ENCODE measurements at places on chromosomes 6 and 20.

DNA sequence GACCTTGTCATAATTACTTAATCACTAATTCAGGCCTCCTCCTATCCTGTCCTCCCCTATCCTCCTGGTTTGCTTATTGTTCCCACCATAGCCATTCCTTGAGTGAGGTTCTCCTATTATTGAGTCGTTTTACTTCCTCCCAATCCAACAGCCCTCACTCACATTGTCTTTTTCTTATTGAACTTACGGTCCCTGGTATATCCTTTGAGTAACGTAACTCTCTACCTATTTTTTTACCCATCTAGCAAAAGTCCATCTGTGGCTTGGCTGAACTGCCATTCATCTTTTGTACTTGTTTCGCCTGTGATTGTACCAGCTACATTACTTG, 43.1 kb downstream of the DEK start:
- DNase-seq: no peak

GRCh38 chr6:145112711-145113148, 622.6 kb downstream of the EPM2A start:
- DNase-seq: no peak

- no peak for DNase-seq
Measured at GRCh38 chr6:125370343-125370742, 68.6 kb upstream of the HDDC2 start.

- peak; percentile 39 for DNase-seq
Measured at GRCh38 chr6:32517654-32518445, 12.2 kb downstream of the HLA-DRB5 start.

DNA sequence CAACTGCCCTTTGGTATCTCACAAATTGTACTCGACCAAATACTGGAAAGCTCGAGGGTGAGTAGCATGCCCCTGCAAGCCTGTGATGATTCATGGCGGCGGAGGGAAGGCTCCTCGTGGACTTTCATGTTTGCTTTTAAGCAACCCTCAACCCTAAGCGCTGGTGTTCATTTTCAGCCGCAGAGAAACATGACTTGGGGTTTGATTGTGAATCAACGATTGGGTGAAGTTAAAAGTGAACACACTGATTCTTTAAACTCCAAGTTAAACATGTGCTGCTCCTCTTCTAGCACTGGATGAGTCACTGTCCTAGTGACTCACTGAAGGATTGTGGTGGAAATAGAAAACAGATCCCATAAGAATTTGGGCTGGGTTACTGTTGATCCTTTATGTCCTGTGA, 8.3 kb downstream of the CD109 start:
- peak; percentile 25 for DNase-seq

DNA sequence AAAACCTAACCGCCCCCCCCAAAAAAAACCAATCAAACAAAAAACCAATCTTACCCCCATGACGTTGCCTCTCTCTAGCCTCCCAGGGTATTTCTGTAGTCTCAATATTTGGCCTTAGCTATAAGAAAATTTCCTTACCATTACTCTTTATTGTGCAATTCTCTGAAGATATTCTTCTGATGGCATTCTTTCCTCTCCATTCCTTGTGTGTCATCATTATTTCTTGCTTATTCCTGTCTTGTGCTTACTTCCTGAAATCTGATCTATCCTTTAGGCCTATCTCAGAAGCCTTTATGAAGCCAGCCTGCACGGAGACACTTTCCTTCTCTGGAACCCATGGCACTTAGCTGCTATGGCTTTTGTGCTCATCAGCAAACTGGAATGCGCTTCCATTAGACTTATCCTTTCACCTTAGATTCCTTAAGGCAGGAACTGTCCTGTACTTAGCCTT, 65.9 kb upstream of the DDR1 start:
- DNase-seq: peak; percentile 85

DNA sequence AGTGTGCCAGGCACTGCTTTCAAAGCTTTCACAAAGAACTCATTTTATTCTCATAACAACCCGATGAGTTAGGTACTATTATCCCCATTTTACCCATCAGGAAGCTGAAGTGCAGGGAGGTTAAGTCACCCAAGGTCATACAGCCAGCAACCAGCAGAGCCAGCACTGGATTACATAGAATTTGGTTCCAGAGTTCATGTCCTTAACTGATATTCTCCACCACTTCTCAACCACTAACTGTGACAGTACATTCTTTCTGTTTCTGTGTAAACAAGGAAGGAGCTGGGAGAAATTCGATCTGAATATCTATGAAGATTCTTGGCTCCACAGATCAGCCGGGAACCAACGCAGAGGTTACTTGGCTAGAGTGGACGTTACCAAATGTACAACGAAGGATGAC, 98.0 kb downstream of the KIF16B start:
- no peak for DNase-seq

DNA sequence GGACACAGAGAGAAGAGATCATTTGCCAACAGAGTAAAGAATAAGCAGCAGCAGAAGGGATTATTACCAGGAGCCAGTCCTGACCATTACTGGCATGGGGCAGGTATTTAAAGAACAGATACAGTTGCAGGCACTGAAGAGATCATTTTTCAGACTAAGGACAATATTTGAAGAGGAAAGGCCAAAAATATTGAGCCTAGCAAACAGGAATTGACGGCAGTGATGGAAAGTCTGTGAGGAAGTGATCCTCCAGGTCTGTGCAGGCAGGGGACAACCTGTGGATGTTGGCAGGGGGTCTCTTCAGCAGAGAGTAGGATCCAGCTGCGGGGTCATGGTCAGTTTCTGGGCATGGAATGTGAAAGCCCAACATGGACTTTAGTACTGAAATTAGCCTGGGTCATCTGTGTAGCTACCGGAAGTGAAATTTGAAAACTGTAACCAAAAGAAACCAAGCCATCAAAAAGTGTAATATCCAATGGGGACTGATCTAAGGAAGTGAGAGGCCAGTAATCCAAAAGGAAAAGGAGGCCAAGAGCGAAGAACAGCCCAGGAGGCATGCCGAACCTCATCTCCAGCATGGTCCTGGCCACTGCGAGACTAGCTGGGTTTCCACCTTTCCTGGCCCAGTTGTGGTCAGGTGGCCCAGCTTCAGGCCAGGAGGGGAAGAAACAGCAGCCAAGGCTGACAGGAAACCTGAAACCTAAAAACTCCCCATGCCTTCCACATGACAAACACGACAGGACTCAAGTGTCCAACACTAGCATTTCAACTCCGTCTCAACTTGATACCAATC, 115.1 kb upstream of the TNFAIP3 start:
- no peak for DNase-seq

GRCh38 chr20:34941226-34941625, 14.4 kb downstream of the GSS start:
- peak; percentile 67 for DNase-seq

DNA sequence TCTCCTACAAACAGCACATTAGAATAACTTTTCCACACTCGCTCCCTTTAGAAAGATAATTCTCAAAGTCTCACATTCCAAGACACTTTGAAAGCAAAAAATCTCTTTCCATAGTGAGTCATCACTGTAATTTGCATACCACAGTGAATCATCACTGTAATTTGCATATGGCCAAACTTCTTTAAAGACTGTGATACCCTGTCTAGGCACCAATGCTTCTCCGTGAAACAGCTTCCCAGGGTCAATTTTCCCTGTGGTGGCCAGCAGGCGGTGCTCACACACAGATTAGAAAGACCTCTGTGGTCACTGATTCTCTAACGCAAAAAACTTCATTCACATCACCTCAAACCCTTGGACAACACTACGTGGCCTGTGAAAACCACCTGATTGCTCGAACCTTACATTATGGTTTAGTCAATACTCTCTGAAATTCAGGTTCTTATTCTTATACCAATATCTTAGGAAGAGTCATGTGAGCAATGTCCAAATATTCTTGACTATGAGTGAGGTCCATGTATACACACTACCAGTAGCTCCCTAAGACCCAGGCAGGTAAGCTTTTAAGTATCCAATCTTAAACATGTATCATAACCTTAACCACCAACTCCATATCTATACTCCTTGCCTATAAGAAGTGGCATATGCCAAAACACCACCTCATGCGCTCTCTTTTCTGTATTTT, 78.5 kb upstream of the PHACTR1 start:
- DNase-seq: peak; percentile 88

GRCh38 chr20:31842471-31843157, 2.8 kb downstream of the FOXS1 start:
- no peak for DNase-seq

DNA sequence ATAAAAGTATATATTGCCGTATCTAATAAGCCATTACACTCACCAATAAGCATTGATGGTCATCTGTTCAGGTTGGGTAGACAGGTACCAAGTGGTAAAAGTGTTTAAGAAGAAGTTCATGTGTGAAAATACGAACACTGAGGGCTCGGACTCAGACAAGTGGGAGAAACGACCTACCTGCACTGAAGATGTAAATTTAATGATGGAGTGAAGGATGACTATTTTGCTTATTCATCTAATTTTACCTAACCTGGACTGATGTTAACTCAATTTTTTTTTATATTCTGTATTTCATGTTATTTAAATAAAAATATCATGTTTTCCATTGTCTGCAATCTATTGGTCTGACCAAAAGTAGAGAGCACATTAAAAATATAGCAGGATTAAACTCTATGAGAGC, 469.1 kb upstream of the BTBD3 start:
- no peak for DNase-seq

GRCh38 chr20:21569586-21569985, 55.7 kb upstream of the NKX2-2 start:
- no peak for DNase-seq

GRCh38 chr6:15364401-15365037, 118.7 kb downstream of the JARID2 start:
- DNase-seq: no peak

DNA sequence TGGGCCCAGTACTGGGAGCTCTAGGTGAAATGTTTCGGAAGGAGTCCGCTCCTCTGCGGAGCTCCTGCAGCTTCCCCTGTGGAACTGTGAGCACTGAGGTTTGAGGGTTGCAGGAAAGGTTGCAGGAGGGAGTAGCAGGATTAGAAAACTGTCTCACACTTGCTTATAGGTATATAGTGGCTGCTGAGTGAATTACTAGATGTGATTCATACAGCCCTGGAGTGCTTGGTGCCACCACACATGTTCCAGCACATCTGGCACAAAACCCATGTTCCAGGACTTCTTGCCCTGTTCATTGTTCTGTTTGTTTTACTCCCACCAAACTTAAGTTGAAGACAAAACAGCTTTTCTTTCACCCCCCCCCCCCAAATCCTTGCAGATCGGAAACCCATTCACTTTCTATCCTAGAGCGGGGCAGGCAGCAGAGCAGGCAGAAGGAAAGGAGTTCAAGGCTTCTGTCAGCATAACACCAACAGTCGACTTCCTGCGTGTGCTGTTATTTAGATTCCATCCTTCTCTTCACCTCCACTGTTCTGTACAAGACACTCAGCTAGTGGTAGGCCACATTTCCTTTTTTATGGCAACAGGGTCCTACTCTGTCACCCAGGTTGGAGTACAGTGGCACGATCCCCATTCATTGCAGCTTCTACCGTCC, 669 bp upstream of the PEX6 start:
- DNase-seq: no peak

DNA sequence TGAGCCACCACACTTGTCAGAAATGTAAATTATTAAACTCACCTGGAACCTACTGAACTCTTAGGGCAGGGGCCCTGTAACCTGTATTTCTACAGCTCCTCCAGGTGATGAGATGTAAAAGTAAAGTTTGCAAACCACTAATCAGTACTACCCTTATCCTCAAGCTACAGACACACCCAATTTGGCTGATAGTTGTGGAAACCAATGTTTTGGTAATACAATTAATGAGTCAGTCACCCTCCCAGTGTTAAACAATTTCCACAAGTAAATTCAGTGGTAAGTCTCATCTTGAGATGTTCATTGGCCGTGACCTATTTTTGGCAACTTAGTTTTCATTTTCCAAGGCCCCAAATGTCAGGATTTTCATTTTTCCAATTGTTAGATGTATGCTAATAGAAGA, 29.6 kb downstream of the GCNT2 start:
- no peak for DNase-seq

DNA sequence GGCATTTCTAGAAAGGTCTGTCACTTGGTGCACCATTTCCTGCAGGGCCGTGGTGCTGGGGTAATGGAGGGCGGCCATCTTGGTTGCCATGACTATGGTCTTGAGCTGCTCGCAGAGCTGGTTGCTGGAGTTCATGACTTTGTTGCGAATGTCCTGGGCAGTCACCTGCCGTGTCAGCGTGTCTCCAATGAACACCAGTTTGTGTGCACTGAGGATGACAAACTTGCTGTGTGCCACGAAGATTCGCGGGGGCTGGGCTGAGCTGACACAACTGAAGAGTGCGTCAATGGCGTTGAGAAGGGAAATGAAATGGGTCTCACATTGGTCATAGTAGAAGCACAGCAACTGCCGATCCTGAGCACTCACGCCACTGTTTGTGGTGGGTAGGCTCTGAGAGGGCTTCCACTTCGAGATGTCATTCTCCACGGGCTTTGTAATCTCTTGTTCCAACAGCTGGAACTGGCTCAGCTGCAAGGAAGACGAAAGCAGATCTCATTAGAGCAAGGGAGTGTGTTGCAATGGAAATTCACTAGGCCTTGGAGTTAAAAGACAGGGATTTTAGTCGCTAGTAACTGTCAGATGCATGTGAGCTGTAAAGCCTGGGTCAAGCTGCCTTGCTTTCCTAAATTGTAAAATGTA, 47.1 kb downstream of the NEDD9 start:
- no peak for DNase-seq

DNA sequence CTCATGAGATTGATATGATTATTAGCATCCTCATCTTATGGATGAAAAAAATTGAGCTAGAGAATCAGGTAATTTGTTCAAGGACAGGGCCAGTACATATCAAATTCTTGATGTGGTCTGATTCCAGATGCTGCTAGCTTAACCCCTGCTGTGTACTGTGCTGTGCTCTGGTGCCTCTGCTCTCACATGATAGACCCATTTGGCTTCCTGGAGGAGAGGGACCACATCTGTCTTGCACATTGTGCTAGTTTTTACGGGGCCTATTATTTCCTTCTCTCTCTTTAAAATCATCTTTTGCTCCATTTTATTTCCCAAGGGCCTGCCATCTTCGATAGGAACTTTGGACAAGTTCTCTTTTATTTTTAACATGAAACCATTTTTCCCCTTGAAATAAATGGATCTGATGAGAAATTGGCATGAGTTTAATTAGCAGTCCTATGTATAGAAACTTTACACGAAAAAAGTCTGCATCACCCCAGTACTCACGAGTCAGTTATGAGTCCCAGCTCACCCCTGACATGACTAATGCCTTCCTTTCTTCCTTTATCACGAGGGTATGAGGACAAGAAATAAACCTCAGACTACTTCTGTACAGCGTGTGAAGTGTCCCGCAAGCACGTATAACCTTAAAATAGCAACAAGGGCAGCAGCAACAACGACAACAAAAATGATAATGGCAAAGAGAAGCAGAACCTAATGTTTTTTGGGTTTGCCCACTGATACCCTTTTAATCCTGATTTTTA, 26.5 kb downstream of the CD109 start:
- peak; percentile 93 for DNase-seq

DNA sequence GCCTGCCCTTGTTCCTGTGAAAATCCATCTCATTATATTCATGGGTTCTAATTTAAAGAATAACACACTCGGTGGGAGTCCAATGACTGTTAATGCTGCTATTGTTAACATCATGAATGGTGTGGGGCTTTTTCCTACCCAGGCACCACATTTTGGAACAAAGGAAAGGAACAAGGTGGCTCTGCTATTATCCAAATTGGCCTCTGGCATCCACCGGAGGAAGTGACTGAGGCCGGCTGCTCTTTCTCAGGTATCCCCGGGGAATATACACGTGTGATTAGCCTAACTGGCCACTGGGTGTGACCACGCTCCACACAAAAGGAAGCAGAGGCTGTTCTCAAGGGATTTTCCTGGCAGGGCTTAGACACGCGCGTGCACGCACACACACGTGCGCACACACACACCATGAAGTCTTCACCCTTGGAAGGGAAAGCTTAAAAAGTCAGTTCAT, 601.2 kb upstream of the ARID1B start:
- DNase-seq: no peak

- no peak for DNase-seq
Measured at GRCh38 chr6:124073021-124073420, 269.4 kb downstream of the NKAIN2 start.

All from inflammatory macrophage treated with lipopolysaccharide for 4 hours (primary cell).